ENCODE measurements at places on chromosomes 1 and 21.
A peak's percentile ranks its signal among the peaks of the same experiment; 100 is the strongest.

DNA sequence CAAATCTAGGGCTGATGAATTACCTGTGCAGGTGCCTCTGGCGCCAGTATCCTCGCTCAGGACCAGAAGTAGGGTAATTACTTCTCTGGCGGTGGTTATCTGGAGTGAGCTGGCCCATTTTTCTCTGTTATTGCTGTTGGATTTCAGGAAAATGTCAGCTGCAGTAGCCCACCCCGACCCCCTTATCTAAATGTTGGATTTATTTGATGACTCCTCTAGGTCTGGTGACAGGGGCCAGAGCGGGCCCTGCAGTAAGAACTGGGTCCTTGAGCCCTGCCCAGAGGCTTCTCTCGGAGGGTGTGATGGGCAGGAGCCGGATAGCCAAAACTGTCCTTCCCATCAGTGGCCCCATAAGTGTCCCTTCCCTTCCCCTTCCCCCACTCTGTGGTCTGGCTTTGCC is 384.3 kb downstream of the PTPRU start:
- no peak for DNase-seq

DNA sequence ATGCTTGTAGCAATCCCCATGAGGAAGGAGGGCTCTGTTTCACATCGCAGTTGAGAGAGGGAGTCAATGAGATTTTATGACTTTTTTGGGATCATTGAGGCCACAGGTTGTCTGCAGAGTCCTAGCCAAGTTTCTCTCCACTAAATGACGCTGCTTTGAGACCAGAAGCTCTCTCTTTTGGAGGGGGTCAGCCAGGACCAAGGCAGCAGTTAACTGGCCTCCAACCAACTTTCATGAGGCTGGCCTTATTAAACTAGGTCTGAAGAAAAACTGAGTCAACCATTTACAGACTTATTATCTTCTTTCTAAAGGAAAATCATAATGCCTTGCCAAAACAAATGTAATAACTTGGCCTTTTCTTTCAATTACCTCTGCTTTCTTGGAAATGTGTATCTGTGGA is 8.6 kb downstream of the WLS start:
- no peak for DNase-seq

GRCh38 chr1:174040387-174040786 is 18.2 kb upstream of the RC3H1 start:
- no peak for DNase-seq

DNA sequence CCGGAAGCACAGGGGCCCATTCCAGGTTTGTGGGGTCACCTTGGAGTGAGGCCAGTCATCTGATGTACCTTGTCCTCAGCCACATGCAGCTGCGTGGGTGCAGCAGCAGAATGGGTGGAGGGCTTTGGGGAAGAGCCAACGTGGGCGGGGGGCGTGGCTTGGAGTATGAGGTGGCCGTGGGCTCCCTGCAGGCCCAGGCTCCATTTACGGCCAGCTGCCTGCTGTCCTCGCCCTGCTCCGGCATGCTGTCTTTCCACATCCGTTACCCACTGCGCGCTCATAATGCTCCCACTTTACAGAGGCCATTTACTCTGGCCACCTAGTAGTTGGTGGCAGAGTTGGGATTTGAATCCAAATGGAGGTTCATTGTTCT is 27.8 kb upstream of the TINAGL1 start:
- no peak for DNase-seq

DNA sequence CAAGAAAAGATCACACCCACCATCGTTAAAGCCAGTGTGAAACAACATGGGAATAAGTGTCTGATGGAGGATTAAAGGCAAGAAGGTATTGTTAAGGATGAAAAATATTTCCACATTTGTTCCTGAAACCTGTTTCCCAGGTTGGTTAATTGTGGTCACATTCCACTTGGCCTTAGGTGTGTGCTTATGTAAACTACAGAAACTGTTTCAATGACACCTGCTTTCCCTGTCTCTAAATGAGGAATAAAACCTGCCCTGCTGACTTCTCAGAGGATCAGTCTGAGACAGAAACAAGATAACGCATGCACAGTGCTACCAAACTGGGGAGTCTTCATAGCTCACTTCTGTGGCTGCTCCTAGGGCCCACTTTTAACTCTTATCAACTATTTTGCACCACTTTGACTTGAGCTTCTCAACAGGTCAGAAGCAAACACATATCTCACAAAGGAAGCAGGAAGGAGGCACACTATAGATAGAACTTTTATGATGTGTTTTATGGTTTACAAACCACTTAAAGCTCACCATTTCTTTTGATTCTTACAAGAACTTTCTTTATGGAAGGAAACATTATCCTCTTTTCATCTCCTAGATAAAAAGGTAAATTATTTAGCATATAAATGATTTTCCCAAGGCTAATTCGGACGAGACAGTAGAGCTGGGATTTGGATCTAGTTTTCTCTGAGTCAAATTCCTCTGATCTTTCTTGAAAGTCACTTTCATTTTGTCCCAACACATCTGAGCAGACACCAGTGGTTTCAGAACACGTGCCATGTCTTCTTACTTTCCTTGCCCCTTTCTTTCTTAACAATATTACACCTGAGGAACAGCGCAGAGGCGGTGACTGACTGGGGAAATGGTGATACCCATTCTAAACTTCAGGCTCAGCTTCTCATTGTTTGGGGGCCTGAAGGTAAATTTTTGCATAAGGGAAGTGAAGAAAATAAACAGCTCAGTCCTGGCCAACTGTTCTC is 33.4 kb downstream of the CYP2J2 start:
- DNase-seq: no peak

GRCh38 chr1:115136706-115137105 is 47.4 kb upstream of the TSPAN2 start:
- DNase-seq: no peak

GRCh38 chr1:213326281-213327016 is 275.4 kb downstream of the RPS6KC1 start:
- no peak for DNase-seq

- DNase-seq: no peak
Measured at GRCh38 chr1:185049670-185050069, 4.3 kb downstream of the RNF2 start.

GRCh38 chr1:176542352-176542751 is 79.4 kb downstream of the PAPPA2 start:
- no peak for DNase-seq

- no peak for DNase-seq
Measured at GRCh38 chr1:151058692-151059091, 730 bp downstream of the CDC42SE1 start.

GRCh38 chr21:40002978-40003377 is 135.7 kb downstream of the PCP4 start:
- no peak for DNase-seq

- no peak for DNase-seq
Measured at GRCh38 chr1:168443899-168444298, 99.9 kb downstream of the XCL2 start.

DNA sequence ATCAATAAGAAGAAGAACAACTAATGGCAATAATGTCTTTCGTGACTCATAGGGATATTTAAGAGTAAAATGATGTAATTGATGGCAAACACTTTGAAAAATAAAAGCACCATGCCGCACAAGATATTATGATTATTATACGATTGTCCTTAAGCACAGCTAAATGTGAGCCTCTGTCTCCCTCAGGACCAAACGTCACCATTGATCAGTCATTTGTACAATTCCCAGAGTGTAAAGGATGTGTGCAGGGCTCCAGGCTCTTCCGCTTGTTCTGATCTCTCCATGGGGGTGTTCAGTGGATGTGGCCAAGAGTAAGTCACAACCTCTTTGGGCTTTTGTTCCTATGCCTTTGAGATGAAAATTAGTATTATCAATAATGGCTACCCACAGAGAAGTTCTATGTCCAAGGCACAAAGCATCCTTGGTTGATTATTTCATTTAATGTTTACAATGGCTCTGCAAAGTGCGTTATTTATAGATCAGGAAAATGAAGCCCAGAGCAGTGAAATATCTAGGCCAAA is 17.7 kb upstream of the C1orf87 start:
- no peak for DNase-seq

DNA sequence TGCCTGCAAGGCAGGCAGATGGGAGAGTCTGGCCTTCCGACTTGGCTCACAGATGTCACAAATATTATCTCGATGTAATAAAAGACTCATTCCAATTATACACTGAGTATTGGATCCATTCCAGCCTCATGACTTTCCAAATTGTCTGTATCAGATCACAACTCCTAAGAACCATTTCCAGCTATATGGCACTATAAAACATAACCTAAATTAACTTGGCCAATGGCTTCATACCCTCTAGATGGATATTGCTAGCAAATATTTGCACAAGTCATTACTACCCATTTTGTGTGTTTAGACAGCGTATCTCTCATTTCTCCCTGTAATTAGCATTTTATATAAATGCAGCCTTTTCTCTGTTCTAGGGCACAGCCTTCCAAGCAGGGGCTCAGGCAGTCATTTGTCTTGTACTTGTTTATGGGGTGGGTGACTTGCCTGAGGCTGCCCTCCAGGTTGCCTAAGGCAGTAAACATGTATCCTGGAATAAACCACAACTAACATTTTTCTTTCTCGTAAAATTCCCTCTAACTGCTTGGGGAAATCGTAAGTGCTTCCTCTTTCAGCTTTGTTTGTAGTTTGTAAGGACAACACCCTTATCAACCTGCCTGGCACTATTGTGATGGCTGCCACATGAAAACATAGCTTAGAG is 70.6 kb upstream of the KCNJ6 start:
- no peak for DNase-seq

- no peak for DNase-seq
Measured at GRCh38 chr1:107777664-107778047, 187.3 kb downstream of the VAV3 start.

- no peak for DNase-seq
Measured at GRCh38 chr1:246067432-246068216, 439.5 kb downstream of the SMYD3 start.

- DNase-seq: no peak
Measured at GRCh38 chr1:27192039-27192529, 37.2 kb upstream of the SLC9A1 start.

DNA sequence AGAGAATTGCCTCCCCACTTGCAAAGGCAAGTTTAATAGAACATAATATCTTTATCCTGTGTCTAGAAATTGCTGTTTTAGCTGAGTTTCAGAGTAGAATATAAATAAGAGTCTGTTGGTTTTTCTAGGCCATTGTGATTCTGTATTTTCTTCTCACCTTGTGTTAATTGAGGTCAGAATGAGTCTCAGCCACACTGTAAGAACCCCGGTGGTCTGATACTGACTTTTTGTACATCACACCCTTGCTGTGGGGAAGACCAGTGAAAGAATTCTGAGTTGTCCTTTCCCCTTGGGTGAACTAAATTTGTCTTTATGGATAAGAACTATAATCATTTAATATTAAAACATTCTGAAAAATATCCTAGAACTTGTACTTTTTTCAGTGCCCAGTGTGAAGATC is 6.8 kb downstream of the HIPK1 start:
- no peak for DNase-seq

- DNase-seq: no peak
Measured at GRCh38 chr1:236806634-236807033, 11.5 kb downstream of the MTR start.

DNA sequence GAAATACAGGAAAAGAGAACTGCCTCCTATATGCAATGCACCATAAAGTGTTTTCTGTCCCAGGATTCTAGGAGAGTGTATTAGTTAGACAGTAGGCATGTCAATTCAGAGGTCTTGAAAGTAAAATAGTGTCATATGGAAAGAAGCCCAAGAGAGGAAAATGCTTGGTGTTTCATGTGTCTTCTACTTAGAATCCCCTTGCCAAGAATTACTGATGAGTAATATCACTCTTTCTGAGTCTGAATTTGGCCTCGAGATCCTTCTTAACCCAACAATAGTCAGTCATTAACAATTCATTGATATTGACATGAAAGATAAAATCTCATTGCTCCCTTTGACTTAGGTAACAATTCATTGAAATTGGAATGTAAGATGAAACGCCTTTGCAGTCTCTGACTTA is 972.2 kb downstream of the TTLL7 start:
- DNase-seq: no peak

DNA sequence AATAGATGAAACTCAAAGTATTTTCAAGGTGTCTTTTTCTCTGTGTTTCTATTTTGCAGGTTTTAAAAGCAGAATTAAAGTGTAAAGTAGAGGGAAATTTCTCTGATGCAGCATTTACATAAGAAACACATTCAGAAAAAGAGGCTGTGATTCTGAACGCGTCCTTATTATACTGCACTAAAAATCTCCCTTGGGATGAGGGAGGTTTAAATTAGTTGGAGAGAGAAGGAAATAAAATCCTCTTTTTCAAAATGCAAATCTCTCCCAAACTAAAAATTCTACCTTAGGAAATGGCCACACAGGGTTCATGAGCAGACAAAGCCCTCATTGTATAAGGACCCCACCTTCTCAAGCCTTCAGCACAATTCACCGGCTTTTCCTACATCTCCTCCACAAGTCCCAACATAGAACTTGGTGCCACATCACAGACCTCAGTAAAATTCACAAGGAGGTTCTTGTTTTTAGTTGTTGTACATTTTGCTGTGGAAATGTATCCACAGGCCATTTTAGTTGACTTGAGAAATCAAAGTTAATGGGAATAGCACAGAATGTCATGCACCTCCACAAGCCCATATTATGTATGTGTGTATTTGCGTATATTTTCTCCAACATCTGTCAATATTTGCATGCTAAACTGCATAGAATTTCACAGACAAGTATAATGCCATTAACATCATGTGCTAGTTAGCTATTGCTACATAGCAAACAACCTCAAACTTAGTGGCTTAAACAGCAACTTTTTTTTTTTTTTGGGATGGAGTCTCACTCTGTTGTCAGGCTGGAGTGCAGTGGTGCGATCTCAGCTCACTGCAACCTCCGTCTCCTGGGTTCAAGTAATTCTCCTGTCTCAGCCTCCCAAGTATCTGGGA is 59.8 kb downstream of the MAB21L3 start:
- DNase-seq: no peak

- DNase-seq: peak; percentile 11
Measured at GRCh38 chr1:51189421-51190073, 46.5 kb upstream of the RNF11 start.

- peak; percentile 20 for DNase-seq
Measured at GRCh38 chr1:113905435-113905861, 322 bp downstream of the DCLRE1B start.

DNA sequence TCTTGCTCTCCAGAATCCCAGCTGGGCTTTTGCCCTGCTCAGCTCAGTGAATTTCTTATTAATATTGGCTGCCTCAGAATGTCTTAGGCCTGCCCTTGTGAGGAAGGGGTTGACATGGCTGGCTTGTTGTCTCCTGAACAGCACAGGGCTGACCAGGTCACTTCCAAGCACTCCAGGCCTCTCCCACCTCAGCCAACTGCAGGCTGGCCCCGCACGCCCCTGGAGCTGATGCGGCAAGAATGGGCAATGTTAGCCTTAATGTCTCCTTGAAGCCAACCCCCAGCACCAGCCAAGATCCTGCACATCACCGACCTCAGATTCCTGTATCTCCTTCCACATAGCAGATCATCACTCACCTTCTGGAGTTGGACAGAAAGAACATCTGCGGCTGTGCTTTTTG is 598.6 kb downstream of the AJAP1 start:
- DNase-seq: no peak

DNA sequence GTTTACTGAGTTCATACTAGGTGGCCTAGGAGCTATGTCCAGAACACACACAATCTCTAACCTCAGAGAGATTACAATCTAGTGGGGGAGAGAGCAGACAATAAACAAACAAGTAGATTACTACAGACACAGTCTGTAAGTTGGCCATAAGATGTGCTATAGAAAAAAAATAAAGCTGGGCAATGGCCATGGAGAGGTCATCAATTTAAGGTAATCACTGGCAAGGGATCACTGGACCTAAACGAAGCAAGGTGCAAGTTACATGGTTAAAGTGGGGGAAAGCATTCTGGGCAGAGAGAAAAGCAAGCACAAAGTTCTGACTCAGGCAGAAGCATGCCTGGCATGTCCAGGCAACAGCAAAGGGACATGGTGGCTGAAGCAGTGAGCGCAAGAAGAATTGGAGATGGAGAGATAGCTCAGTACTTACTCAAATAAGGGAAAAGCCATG is 147.0 kb downstream of the RERE start:
- DNase-seq: no peak

GRCh38 chr21:14877581-14878228 is 187.1 kb downstream of the NRIP1 start:
- DNase-seq: no peak

All from stimulated activated CD4-positive, alpha-beta T cell treated with anti-CD3 and anti-CD28 coated beads, Interleukin-1b, Interleukin-23, amount 100 ng/mL, for 48 hours (primary cell).